ENCODE measurements at places on chromosomes 2 and 18. TPM values are rescaled to one million over a fixed set of nuclear protein-coding genes. Genes with fewer than 3 reads are reported as not detected.

DNA sequence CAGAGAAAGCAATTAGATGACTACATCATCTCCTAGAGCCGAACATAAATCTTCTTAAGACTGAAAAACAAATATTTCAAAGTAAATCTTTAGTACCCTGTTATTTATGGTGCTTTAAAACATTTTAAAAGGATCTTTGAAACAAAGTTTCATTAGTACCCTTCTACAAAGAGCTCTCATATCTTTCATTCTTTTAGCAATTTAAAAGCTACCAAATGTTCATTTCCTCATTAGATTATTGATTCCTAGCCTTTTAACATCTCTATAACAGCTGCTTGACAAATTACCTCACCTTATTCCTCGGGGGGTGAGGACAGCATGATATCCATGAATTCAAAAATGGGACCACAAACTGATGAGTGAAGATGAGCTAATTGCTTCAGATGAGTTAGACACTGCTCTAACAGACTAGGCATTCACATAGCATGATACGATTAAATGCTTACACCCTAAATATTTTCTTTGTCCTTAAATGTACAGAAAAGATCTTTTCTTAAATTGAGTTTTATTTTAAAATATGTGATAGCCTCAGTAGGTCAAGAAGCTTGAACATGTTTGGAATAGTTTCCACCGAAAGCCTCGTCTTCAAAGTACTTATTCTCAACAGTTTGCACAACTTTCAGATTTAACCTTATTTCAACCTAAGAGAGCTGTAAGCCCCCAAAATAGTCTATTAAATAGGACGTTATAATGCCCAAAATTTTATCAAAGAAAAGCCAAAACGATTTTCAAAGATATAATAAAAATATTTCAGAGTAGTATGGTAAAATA lies 2.1 kb downstream of the ATAD2B start:
- DNase-seq: peak; percentile 13

- no peak for DNase-seq
Observed at GRCh38 chr2:75563591-75563990, 2.9 kb upstream of the EVA1A start.

GRCh38 chr2:1772471-1773267 lies 28.4 kb upstream of the PXDN start:
- DNase-seq: no peak

DNA sequence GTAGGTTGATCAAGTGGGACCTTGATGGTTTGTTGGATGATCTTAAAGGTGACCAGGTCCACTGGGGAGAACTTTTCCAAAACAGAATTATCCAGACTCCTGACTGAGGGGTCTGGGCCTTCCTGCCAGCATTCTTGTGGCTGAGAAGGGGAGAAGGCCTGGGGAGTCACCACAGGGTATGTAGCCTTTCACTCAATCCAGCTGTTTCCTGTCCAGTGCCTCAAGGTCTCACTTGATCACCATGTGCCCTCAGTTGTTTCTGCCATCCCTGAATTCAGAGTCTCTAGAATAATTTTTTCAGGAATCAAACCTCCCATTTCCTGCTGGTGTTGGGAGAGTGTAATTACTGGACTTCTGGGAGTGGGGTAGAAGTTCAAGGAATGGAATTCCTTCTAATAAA lies 54.4 kb upstream of the TANC1 start:
- DNase-seq: no peak

The DNAH6 gene
- 1.0 TPM for polyA plus RNA-seq

The ONECUT2 gene
- 0.12 TPM for polyA plus RNA-seq

The UGT1A5 gene
- not detected for polyA plus RNA-seq

The REEP1 gene
- 2.6 TPM for polyA plus RNA-seq

Measured in renal cortex interstitium (tissue), 15 donors.